ENCODE measurements at places on chromosomes 6 and 20.

GRCh38 chr20:4087923-4088322 lies 72.6 kb upstream of the RNF24 start:
- DNase-seq: no peak

DNA sequence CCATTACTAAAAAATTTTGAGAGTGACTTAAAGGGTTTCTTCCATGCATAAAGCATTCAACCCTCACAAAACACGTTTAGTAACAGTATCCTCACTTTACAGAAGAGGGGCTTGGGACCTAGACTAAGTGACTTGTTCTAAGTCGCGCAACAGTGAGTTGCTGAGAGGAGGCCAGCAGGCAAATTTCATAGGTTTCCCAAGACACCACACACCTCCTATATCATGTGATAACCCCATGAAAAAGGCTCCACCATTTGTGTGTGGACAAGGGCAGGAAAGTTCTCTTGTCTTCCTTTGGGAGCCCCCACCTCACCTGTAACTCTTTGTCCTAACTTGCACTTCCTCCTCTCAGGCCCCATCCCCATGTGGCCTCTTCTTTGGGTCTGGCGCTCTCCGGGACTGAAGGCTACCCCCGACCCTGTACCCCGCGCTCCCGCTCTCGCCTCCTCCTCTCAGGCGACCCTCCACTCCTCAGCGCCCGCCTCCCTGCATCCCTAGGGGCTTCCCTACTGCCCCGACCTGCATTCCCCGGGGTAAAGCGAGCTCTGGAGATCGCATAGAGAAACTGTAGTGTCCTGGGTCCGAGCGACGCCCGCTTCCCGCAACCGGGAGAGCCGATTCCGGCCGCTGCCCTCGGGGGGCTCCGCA lies 392 bp downstream of the PSMB8 start:
- DNase-seq: peak; percentile 15

GRCh38 chr6:152572338-152573088 lies 64.6 kb downstream of the SYNE1 start:
- no peak for DNase-seq

- DNase-seq: no peak
Measured at GRCh38 chr6:107101211-107101610, 14.1 kb downstream of the BEND3 start.
